ENCODE measurements at places on chromosomes 13 and 19.

GRCh38 chr13:34842466-34842865 is 99.6 kb upstream of the NBEA start:
- DNase-seq = no peak

DNA sequence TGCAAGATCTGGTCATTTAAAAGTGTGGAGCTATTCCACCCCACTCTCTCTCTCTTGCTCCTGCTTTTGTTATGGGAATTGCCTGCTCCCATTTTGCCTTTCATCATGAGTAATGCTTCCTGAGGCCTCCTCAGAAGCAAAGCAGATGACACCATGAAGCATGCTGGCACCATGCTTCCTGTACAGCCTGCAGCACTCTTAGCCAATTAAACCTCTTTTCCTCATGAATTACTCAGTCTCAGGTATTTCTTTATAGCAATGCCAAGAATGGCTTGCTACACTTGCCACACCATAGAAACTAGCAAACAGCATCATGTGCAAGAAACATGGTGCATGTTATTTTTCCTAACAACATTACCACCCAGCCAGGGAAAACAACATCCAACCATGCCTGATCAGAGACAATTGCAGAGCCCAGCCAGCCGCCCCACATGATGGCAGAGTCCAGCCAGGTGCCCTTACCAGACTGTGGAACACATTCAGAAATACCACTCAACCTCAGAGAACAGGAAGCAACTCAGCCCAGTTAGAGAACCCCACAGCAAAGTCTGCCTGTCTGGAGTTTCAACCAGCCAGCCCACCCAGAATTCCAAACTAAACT is 36.9 kb downstream of the SYDE1 start:
- DNase-seq = no peak

GRCh38 chr19:5128251-5128935 is 159.5 kb downstream of the KDM4B start:
- DNase-seq = no peak

- no peak for DNase-seq
Measured at GRCh38 chr13:26186995-26187394, 35.1 kb downstream of the RNF6 start.

DNA sequence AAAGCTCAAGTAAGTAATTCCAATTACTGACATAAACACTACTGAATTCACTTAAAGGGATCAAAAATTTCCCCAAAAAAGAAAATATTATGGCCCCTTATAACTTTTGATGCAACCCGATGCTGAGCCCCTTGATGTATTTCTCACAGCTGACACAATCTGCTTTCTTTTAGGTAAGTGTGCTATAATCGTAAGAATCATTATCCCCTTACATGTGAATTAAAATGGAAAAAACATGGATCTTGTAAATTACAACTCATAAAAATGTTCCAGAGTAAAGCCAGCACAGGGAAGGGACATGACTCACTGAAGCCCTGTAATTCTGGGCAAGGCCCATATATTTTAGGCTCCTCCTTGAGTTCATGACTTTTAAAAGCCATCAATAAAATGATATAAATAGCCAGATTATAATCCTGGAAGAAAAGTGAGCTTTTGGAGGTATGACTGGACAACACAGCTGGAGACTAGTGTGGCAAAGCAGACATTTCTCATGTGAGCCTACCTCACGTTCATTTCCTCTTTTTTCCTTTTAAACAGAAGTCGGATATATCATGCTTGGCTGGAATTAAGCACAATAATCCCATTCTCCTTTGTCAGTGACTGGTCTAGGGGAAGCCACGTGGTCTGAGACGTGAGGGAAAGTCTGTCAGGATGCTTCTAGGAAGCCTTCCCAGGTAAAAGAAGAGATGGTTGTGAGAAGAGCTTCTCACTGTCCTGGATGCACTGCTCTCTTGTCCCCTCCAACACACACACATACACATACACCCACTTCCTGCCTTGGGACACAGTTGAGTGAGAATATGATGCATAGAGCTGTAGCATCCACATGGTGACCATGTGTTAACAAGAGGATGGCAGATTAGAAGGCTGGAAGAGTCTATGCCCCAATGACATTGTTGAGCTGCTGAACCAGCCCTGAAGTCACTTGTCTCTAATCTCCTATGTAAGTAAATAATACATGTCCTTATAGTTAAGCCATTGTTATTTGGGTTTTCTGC is 165.4 kb downstream of the RGCC start:
- no peak for DNase-seq

DNA sequence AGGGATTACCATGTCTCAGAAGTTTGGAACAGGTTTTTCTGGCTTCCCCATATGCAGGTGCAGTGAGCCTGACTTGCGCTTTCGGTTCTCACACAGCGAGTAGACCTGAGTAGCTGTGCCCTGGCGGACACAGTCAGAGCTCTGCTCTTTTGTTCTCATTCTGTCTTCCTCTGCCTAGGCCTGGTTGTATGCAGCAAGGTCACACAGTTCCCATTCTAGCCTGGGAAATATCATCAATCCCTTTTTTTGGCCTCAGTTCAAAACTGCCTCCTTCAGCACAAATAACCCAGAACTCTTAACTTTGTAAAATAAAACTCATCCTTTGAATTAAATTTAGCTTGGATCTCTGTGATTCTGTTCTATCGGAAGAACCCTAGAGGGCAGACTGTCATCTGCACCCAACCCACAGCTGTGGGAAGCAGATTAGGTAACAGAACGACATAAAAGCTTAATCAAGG is 10.2 kb downstream of the OXGR1 start:
- DNase-seq = no peak

- DNase-seq = no peak
Measured at GRCh38 chr19:48818234-48818820, 7.5 kb upstream of the BCAT2 start.

DNA sequence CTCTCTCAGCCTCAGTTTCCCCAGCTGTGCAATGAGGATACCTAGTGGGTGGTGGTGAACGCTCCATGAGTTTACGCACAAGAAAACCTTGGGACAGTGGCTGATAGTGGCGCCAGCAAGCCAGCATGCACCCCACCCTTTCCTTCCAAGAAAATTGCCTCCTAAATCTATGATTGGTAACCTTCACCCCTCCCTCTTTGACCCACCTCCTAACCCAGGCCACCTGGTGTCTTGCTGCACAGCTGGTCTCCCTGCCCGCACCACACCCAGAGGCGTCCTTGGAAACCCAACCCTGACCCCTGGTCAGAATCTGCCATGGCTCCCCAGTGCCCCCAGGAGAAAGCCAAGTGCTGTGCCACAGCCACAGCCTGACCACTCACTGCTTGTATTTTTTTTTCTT is 22.8 kb upstream of the BCL3 start:
- no peak for DNase-seq

All from effector memory CD4-positive, alpha-beta T cell (primary cell).